DMS 273 treated with DMSO at 0.1 percent for 48 hours (cell line): ENCODE measurements at places on chromosomes 1 and 21.

DNA sequence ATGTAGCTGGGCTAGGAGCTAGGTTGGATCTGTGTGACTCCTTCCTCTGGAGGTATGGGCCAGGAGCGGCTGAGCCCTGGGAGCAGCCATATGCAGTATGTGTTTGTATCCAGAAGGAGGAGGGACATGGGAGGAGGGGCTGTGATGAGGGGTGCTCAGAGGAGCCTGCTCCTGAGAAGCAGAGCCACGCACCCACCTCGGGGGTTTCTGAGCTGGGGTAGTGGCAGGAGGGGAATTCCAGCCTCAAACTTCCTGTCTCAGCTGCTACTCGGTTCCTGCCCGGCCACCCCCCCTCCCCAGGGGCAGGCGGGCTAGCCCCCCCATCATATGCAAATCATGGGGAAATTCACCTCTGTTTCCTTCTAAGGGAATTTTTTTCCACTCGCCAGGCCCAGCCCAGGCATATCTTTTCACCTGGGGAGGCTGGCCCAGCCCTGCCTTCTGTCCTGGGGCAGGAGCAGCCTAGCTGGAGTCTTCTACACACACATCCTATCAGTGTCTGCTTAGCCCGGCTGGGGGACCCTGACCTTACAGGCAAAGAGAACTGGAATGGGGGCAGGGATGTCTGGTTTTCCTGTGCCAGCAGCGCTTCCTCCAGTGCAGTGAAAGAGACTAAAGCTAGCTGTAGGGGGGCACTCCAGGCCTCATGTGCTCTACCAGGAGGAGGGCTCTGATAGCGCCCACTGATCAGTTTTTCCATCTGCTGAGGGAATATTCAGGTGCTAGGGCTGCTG lies 3.0 kb downstream of the ZC3H12A start:
- no peak for DNase-seq

DNA sequence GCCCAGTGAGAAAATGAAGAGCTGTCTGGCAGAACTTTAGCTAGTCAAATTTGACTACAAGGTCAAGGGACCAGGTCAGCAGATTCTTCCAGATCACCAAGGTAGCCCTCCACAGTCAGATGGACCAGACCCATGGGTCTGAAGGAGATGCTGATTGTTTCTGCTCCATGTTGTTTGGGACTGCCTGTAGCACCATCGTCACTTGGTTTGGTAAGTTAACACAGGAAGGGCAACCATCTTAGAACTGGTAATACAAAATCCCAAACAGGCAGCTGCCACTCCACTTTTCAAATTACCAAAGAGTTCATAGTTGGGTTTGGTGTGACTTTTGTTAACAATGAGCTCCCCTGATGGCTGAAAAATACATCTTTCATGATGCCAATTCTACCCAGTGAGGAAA lies 9.0 kb downstream of the ITPKB start:
- no peak for DNase-seq

DNA sequence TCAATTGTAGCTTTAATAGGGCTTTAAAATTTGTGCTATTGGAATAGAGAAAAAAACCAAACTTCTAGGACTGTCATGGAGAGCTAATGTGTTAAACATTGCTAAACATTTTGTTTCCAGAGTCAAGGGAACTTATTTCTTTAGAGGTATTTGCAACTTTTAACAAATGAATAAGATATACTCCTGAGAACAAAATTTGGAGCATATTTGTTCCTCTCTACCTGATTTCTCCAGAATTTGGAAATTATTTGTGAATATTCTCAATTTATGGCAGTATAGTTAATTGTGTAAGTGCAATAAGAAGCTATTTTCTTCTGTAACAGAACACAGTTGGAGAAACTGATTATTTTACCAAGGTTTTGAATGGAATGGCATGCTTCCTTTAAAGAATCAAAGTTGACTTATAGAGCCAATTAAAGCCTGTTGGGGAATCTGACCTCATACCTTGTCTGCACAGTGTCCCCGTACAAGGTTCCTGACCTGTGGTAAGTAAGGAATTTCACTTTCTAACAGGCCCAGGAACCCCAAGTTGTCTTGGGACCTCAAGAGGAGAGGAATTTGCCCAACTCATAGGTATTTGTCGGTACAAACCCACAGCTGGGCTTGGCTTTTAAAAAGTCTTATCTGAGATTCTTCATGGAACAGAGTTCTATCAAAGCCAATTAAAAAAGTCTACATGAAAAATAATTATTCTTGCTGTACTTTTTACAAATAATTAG lies 72.6 kb upstream of the CSF1 start:
- no peak for DNase-seq

- no peak for DNase-seq
Observed at GRCh38 chr1:76615253-76616035, 251.8 kb upstream of the ST6GALNAC5 start.

GRCh38 chr1:5916572-5917280 lies 75.5 kb downstream of the NPHP4 start:
- DNase-seq: no peak

DNA sequence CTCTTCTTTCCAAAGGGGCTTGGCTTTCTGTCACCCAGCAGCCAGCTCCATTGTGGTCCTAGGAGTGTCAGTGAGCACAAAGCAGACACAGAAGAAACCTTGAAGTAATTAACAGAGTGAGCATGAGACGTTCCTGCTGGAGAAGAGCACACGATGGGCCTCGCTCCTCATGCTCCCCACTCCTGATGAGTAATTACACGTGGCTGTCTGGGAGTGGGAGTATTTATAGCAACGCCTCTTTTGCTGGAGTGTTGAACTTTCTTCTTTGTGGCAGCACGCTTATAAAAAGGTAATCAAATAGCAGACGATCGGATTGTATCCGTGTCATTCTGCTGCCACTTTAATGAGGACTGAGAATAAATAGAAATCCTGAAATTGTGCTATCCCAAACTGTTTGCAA lies 185.8 kb downstream of the CAMTA1 start:
- no peak for DNase-seq

DNA sequence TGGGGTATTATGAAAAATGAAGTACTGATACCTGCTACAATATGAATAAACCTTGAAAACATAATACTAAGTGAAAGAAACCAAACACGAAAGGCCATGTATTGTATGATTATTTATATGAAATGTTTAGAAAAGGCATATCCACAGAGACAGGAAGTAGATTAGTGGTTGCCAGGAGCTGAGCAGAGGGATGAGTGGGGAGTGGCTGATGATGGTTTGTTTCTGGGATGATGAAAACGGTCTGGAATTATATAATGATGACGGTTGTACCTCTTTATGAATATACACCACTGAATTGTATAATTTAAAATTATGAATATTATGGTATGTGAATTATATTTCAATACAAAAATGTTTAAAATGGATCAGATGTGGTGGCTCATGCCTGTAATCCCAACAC lies 63.8 kb upstream of the MPC2 start:
- no peak for DNase-seq

DNA sequence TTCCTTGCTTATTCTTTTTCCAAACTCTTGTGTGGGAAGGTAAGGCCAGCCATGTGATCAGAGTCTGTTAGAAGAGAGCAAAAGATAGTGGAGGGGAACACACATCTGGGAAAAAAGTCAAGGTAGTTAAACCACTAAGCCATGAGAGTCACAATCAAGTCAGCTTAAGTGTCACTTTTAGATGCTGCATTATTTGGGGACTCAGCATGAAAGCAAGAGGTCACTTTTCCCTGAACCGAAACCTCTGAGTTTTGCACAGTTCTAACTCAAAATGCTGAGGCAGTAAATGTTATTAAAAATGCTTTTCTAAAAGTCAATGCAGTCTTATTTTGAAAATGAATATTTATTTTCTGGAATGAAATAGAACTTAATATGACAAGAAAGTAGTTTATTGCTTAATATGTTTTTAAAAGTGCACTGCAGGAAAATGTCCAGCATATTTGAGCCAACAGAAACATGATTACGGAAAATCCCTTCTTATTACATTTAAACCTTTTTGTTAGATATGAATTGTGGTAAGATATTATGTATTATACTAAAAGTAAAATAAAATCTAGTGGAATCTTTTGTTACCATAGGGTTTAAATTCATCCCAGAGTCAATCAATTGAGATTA lies 69.3 kb downstream of the RBM11 start:
- no peak for DNase-seq

- no peak for DNase-seq
Observed at GRCh38 chr1:24472527-24473251, 29.9 kb upstream of the RCAN3 start.

DNA sequence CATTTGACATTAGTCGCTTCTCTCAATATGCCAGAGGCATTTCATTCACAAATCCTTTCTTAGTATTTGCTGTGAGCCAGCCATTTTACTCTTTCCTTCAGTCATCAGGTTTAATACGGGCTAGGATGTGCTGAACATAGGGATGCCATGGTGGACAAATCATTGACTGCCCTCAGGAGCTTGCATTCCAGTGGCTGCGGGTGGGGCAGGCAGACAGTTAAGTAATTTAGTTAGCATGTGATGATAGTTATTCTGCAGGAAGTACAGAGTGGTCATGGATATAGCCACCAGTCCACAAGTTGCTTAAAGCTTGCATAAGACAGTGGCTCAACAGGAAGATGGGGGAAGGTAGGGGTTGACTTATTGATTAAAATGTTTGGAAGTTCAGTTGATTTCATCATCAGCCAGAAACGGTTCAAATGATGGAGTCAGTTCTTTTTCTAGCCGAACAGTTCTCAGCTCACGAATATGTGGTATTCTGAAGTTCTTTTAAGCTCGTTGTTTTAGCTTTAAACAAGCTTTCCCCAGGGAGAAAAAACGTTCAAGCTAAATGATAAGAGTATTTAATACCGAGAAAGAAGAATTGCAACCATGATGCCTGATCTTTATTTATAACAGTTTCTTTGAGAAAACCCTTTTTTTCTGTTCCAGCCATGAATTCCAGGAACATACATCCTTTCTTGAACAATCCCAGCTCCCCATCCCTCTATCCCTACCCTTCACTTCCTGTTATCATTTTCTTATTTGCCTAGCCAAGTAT lies 1.4 kb downstream of the SLC22A15 start:
- no peak for DNase-seq

GRCh38 chr21:16496609-16497008 lies 766.8 kb downstream of the USP25 start:
- no peak for DNase-seq

DNA sequence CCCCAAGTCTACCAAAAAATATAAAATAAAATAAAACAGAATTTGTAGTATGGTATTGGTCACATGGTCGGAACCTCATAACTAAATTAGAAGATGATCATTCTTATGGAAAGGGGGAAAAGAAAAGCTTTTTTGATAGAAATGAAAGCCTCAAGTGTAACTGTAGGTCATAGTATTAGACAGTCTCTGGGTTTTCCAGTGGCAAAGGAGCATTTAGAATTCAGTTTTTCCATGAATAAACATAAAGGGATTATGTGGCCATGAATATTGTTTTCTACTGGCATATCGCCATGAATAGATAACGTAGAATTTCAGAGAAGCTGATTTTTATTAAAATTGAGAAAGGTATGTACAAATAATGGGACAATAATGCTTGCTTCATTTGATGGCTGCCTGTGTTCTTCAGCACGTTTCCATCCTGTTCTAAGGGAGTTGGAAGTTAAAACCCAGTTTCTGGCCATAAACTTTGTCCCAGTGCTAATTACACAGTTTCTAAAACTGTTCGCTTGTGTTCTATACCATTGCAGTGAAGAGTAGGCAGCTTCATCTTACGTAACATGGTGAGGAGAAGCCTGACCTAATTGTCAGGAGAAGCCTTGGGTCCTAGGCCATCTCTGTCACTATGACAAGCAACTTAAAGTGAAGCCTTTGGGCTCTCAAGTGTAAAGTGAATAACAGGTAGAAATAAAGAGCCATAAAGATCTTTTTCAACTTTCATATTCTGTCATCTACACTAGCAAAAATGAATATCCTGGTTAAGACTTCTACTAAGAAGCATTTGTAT lies 70.5 kb upstream of the PGD start:
- DNase-seq: no peak

DNA sequence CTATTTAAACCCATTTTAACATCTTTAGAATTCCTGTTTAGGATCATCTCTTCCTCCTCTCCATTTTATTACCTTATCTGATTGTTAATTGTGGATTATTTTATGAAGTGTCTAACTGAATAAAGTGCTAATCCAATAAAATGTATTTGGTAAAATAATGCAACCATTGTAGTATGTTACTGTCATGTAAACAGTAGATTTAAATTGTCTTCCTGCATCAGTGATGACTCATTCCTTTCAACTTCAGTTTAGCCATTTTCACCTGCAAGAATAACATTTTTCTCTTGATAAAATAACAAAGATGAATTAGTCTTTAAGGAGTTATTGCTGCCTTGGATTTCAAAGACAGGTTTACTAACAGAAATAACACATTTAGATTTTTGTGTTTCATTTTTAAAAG lies 5.4 kb downstream of the PPP2R5A start:
- no peak for DNase-seq

DNA sequence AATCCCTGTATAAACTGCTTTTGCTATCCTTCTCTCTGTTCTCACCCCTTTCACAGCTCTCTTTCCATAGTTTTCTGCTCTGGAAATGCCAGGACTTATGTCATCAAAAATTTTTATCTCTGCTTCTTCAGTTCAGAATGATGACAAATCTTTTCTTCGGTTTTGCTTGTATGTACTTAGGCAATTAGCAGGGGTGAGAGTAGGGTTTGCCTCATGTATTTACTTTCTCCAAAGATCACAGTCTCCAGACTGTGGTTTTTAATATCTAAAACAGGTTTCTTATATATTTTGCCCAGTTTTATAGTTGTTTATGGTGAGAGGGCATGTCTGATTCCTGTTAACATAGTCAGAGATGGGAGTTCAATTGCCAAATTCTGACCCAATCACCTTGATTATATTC lies 235.4 kb upstream of the LYPLAL1 start:
- no peak for DNase-seq

DNA sequence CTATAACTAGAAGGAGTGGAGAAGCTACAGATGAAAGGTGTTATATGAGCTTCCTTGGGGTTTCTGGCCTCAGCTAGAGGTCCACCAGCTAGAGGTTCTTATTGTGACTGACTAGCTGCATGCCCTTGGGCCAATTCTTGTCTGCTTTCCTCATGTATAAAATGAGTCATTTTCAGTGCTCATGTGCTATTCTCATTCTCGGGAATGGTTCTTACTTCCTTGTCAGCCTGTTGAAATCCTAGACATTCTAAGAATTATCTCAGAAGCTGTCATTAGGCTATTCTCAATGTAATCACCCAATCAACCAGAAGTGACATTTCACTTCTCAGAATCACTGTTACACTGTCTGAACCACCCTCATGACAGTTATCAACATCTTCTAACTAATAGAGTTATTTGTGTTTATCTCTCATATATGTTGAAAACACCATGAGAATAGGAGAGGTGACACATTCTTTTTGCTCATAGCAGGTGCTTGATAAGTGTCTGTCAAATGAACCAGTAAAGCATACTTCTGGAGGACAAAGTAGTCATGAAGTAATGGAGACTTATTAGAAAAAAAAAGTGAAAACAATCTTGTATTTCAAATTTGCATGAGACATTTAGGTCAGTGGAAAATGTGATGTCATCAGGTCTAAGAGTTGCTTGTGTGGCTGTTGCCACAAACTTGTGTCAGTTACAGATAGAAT lies 122.8 kb upstream of the IVNS1ABP start:
- no peak for DNase-seq
